ENCODE measurements at places on chromosomes 5 and 9.
A peak's percentile ranks its signal among the peaks of the same experiment; 100 is the strongest.

DNA sequence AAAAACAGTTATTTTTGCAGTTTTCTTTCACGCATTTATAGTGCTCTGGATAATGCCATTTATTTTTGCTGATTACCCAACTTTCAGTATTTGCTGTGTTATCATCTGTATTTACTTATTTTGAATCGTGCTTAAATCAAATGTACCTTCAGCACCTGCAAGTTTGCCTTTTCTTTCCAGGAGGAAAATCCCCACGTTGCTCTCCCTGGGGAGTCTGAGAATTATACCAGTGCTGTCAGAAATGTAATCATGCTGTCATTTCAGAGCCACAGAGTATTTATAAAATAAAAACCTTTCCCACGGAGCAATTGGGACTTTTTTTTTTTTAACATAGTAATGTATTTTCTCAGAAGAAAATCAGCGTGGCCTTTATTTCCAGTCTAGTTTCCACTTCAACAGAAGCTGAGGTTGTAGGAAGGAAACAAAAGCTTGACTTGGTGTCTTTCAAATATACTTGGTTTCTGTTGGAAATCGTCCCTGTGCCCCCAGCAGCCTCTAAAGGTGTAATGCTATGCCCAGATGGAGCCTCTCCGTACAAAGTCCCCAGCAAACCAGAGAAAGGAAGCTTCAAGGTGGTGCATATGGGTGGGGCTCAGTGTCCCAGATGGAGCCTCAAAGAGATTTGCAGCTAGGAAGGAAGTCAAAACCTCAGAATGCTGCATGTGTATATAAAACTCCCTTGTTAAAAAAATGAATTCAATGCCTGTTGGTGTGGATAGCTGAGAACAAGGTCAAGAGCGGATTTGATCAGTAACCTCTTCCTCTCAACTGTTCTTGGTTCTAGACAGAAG is 2.1 kb downstream of the GPR150 start:
- DNase-seq: no peak

- no peak for DNase-seq
Measured at GRCh38 chr9:86279839-86280238, 2.5 kb downstream of the ISCA1 start.

GRCh38 chr9:133141833-133142595 is 21.0 kb upstream of the RALGDS start:
- DNase-seq: no peak

GRCh38 chr9:75996726-75997125 is 106.3 kb downstream of the PCSK5 start:
- no peak for DNase-seq

DNA sequence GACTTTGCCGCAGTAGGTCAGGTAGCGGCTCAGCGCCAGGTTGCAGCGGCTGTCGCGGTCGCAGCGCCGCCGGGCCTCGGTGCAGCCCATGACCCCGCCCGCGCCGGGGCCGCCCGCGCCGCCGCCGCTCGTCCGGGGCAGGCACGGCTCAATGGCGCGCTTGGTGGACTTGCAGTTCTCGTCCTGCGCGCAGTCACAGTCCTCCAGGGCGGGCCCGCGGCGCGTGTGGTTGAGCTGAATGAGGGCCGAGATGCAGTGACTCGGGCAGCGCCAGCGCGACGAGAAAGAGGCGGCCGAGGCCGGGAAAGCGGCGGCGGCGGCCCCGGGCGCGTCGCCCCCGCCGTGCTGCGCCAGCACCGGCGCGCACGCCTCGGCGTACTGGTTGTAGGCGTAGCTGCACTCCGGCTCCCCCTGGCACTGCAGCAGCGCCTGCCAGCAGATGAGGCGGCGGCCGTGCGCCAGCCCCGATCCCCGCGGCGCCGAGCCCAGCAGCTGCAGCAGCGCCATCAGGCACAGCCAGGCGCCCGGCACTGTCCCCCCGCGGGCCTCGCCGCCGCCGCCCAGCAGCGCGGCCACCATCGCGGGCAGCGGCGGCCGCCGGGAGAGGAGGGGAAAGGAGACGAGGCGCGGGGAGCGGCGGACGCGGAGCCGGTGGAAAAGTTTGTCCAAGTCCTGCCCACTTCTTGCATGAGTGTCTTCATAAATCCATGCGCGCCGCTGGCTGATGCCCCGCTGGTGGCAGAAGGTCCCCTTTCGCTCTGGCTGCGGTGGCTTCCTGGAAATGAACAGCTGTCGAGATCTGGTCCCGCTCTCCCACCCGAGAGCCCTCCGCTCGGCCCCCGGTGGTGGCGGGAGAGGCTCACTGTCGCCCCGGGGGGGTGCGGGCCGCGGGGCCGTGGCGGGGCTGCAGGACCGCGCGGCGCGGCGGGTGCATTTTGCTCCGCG is 833 bp downstream of the GAS1 start:
- peak; percentile 18 for DNase-seq

- DNase-seq: no peak
Measured at GRCh38 chr9:133939845-133940244, 52.3 kb downstream of the VAV2 start.

- DNase-seq: no peak
Measured at GRCh38 chr5:171808951-171809350, 23.3 kb downstream of the SMIM23 start.

GRCh38 chr5:139774980-139775661 is 20.5 kb upstream of the PSD2 start:
- DNase-seq: peak; percentile 59

DNA sequence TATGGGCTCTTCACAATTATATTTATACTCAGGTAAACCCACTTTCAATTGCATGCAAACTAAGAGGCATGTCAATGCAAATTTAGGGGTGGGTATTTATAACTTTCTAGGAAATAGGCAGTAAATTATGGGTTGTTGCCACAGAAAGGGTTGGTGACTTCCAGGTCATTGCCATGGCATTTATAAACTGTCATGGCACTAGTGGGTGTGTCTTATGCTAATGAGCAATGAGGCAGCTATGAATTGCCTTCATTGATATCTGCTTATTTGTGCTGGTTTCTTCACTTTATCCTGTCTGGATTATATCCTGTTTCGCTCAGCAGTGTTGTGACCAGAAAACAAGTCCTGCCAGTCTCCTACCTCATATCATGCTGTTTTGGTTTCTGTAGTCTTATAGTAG is 597.3 kb upstream of the DAB2 start:
- DNase-seq: no peak

GRCh38 chr5:119512277-119512676 is 60.0 kb downstream of the HSD17B4 start:
- DNase-seq: no peak

- DNase-seq: no peak
Measured at GRCh38 chr9:78443946-78444345, 147.0 kb downstream of the PSAT1 start.

- DNase-seq: no peak
Measured at GRCh38 chr5:181232593-181232992, 9.5 kb downstream of the TRIM41 start.

- no peak for DNase-seq
Measured at GRCh38 chr9:35452481-35452880, 37.4 kb upstream of the RUSC2 start.

DNA sequence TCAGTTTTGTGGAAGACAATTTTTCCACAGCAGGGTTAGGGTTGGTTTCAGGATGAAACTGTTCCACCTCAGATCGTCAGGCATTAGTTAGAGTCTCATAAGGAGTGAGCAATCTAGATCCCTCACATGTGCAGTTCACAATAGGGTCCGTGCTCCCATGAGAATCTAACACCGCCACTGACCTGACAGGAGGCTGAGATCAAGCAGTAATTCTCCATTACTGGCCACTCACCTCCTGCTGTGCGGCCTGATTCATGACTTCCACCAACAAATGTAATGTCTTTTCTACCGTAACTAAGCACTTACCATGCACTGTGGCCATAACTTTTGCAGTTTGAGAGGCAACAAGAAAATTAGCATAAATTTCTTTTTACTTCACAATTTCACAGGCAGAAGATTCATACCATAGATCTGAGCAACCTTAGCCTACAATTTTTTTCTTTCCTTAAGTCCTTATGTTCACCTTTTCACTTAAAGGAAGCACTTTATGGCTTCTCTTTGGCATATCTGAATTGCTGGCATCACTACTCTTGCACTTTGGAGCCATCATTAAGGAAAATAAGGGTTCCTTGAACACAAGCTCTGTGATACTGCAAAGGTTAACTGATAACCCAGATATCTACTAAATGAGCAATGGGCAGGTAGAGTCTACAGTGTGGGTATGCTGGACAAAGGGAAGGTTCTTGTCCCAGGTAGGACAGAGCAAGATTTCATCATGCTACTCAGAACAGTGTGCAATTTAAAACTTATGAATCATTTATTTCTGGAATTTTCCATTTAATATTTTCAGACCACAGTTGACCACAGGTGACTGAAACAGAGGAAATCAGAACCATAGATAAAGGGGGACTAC is 83.0 kb upstream of the IFNK start:
- DNase-seq: no peak

DNA sequence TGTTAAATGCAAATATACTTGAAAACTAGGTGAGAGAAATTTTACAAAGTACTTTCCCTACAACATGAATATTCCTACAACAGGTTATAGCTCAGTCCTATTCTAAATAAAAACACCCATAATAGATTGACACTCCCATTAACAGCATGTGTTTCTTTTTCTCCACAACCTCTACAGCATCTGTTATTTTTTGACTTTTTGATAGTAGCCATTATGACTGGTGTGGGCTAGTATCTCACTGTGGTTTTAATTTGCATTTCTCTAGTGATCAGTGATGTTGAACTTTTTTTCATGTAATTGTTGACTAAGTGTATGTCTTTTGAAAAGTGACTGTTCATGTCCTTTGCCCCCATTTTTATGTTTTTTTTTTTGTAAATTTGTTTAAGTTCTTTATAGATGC is 1506.1 kb upstream of the CDH9 start:
- no peak for DNase-seq

DNA sequence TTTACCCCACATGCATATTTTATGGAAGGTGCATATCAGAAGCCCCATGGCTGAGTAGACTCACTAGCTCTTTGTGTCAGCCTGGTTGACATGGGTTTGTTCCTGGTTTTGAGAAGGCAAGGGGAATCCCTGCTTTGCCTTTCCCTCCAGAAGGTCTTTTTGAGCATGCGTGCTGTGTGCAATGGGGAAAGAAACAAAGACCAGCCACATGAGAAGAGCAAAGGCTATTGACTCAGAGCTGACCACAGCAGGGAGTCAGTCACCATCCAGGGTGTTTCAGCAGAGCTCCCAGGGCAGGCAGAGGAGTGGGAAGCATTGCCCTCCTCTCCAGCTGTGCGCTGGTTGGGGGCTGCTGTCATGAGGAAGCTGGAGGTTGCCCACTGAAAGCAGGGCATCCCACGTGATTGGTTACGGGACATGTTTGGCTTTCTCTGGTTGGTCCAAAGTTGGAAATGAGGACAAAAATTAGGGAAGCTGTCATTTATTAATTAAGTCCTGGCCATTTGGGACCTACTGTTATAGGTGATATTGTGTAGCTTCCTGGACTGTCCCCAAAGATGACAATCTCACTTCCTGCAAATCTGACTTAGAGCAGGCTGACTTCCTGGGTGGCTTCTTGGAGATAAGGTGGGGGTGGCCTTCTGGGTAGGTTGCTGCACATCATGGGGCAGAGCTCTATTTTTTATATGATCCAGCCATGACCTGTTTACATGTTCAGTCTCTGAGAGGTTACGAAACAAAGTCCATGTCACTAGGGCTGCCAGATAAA is 48.9 kb upstream of the TDRD7 start:
- no peak for DNase-seq

DNA sequence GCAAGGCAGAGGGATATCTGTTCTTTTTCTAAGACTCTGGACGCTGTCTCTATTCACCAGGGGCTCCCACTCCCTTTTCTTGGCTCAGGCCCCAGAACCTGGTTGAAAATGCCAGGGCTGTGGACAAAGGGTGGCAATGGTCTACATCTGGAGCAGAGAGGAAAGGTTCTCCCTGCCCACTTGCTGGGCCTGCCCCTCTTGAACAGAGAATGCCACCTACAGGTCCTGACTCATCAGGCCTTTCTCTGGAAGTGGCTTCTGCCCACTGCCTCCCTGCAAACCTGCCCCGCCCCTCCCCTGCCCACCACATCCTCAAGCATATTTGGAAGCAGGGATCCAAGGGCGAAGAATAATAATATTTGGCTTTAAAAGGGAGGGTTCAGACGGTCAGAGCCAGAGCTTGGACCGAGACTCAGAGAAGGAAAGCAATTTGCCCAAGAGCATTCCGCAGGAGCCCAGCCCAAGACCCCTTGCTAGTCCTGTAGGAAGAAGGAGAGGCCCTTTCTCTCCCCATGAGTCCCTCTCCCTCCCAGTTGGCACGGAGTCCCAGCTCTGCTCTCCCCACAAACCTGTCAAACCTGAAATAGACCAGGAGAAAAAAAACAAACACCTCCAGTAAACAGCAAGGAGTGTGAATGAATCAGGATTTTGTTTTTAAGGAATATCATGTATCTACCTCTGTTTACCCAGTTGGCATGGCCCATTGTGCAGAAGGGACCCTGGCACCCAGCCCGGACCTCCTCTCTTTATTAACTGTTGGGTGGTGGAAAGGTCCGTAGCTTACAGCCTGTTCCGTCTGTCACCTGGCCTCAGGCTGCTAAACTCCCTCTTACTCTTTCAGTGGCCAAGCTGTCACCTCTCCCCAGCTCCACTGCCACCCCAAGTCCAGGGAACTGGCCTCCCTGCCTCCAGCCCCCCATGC is 37.7 kb upstream of the STXBP1 start:
- no peak for DNase-seq

DNA sequence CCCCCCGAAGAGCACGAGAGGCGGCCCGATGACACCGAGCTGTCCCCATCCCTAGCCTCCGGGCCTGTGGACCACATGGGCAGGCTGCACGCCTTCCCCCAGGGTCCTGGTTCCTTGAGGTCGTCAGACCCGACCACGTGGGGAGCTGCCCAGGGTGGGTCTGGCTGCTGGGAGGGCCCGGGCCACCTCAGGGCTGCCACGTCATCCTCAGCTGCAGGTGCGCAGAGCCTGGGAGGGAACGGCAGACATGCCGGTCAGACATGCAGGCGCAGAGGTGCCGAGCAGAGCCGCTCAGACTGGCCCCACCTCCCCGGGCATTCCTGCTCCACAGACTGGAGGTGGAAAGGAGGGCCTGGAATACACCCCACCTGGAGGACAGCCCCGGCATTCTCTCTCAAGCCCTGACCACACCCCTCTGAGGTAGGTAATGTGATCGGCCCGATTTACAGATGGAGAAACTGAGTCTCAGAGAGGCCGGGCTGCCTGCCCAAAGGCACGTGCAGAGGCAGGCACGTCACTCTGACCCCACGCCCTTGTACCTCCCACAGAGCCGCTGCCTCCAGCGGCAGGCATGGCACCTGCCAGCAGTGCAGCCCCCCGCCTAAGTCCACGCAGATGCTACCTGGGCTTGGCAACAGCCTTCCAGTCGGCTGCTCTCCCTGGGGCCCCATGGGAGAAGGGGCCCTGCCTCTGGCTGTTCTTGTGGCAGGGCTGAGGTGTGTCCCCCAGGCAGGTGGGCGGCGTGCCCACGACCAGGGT is 649 bp downstream of the CCDC187 start:
- DNase-seq: no peak

GRCh38 chr5:81154725-81155124 is 78.4 kb upstream of the CKMT2 start:
- no peak for DNase-seq

DNA sequence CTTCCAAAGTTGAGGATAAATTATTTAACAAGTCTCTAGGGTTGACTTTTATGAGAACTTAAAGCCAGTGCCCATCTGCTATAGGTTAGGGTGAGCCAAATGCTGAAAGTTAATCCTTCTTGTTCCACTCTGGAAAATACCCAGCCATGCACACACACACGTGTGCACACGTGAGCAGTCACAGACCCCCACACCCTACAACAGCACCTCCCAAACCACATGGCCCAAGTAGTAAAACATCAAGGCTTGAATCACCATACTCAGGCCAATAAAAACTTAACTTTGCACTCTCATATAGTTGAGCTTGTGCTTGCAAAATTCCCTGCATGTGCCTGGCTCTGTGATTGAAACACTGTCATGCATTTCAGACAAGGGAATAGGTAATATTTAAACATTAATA is 467.6 kb downstream of the ARHGEF28 start:
- DNase-seq: no peak
